ENCODE measurements at places on chromosomes 7 and 10.
A peak's percentile ranks its signal among the peaks of the same experiment; 100 is the strongest.

GRCh38 chr7:100563809-100564400, 9.8 kb downstream of the SAP25 start:
- peak; percentile 76 for DNase-seq

DNA sequence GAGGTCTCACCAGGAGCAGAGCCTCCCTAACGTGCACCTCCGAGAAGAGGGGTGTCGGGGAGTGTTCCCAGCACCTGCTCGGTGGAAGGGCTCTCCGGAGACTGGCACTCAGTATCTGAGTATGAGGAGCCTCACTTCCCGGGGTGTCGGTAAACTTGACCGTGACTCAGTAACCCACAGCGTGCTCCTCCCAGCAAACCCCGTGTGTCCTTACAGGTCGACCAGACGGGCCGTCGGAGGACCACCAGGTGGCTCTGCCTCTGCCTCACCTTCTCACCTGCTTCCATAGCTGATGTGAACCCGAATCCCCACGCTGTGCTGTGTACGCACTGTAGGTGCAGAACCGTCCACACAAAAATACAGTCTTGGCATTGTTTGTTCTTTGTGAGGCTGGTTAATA, 29.0 kb upstream of the KNDC1 start:
- no peak for DNase-seq

- peak; percentile 57 for DNase-seq
Measured at GRCh38 chr10:123790132-123790885, 101.3 kb downstream of the CPXM2 start.

DNA sequence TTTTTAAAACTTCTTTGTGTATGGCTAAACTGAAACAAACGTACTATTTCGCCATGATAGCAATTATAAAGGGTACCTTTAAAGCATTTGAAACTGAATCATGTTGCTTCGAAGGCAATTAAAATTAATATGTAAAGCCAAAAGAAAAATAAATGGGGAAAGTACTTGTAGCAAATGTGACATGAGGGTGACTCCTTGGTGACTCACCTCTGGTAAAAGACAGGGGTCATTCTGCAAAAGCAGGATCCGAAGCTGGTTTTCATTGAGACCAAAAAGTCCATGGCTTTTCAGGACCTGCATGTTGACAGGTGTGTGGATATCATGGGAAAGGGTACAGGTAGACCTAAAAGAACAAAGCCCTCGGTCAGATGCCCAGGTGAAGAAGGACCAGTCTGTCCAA, 1.5 kb downstream of the ZC3HAV1L start:
- peak; percentile 32 for DNase-seq

DNA sequence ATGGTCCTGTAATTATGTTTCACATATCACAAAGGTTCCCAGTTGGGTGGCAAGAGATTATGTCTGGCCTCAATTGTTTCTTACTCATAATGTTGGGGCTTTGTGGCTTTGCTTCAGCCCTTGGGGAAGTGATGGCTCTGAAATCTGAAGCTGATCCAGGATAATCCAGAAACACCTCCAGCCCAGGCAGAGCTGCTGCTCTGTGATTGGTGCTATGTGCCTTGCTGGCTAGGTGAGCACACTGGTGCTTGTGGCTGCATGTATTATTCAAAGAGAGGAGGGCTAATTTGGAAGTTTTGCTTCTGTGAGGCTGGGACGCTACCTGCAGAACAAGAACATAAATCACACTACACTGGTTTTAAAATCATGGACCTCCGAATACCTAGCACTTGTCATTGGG, 346.6 kb upstream of the MGMT start:
- DNase-seq = no peak

- no peak for DNase-seq
Measured at GRCh38 chr10:47109906-47110305, 190.1 kb upstream of the GDF10 start.

DNA sequence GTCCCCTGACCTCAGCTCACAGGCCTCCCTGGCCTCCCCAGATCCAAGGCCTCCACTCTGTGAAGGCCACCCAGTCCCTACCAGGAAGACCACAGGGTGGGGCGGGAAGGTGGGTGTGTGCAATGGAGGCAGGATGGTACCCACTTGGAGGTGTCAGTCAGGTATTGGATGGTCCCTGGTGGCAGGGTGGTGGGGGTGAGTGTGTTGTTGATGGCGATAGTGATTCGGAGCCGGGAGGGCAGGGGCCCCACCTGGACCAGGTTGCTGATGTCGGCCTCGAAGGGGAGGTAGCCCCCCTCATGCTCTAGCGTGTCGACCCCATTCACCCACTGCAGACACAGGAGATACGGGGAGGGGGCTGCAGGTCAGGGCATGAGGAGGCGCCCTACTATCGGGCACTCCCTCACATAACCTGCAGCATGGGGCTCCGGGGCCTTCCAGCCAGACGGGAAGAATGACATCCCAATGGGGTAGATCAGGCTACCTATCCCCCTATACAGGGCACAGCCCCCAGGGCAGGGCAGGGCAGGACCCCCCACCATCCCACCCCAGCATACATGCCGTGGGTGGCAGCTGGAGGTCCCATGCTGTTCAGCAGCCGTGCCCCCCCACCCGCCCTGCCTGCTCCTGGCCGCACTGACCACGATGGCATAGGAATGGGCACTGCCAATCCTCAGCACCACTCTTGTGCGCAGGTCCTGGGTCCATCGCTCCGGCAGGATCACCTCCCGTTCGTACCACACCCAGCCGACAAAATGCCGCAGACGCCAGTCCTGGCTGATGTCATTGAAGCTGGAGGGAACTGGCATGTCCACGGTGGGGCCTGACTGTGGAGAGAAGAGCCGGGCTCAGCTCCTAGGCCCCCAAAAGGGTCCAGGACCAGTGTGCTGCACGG, 2.2 kb downstream of the GUSB start:
- DNase-seq = no peak

- DNase-seq = no peak
Measured at GRCh38 chr7:127536741-127537140, 48.7 kb downstream of the GCC1 start.

- no peak for DNase-seq
Measured at GRCh38 chr7:37540917-37541316, 92.3 kb upstream of the ELMO1 start.

DNA sequence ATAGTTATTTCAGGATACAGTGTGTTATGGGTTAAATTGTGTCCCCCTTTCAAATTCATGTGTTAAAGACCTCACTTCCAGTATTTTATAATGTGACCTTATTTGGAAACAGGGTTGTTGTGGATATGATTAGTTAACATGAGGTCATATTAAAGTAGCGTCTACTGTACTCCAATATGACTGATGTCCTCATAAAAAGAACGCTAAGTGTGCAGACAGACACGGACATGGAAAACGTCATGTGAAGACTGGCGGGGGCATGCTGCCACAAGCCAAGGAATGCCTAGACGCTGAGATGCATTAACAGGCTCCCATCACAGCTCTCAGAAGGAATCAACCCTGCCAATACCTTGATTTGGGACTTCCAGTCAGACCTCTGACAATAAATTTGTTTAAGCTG, 1.5 kb upstream of the WDR37 start:
- no peak for DNase-seq

GRCh38 chr7:41579961-41580935, 122.6 kb downstream of the INHBA start:
- DNase-seq = peak; percentile 66

GRCh38 chr10:99449023-99449422, 18.6 kb upstream of the GOT1 start:
- no peak for DNase-seq

DNA sequence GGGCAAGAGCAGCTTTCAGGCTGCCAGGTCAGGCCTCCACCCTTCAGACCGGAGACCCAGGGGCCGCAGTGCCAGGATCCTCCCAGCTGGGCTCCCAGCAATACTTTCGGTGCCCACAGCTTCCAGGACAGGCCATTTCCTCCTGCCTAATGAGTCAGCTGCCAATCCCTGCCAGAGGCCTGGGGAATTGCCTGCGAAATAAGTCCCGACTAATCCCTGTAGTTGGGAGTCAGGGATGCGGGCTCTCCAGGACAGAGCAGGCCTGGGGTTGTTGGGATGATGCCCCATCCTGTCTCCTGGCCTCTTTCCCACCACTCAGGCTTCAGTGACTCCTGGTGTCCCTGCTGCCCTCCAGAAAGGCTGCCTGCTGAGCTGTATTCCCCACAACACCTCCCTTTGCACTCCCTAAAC, 143.5 kb upstream of the UNC5B start:
- peak; percentile 24 for DNase-seq

DNA sequence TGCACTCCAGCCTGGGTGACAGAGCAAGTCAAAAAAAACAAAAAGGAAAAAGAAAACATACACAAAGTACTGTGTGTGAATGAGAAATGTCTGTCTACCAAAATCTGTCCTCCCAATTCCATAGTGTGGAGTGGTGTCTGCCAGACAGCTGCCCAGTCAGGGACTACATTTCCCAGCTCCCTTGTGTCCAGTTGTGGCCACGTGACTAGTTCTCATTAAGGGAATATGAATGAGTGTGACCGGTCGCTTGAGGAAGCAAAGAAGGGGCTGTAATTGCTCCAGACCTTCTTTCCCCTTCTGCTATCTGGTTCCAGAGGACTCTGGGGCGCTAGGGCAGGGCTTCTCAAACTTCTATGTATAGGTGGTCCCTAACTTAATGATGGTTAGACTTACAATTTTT, 204.1 kb downstream of the PHTF2 start:
- no peak for DNase-seq

- DNase-seq = no peak
Measured at GRCh38 chr7:136698231-136698630, 170.2 kb upstream of the CHRM2 start.

GRCh38 chr7:23462846-23463245, 7.4 kb downstream of the IGF2BP3 start:
- DNase-seq = no peak

DNA sequence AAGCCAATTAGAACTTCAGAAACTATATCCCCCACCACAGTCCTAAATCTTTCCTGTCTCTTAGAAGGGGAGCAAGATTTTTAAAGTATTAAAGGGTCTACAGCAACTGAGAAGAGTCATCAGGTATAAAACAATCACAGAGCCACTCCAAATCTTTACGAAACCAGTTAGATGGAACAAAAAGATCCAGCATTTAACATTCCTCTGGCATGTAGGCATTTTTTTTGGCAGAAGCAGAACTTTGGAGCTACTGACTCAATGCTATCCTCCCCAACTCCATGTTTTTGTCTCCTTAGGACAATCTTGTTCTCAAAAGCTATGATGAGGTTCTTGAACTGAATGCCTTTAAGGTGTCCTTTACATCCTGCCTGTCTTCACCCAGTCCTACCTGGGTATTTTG, 333.3 kb downstream of the PRPF18 start:
- no peak for DNase-seq

DNA sequence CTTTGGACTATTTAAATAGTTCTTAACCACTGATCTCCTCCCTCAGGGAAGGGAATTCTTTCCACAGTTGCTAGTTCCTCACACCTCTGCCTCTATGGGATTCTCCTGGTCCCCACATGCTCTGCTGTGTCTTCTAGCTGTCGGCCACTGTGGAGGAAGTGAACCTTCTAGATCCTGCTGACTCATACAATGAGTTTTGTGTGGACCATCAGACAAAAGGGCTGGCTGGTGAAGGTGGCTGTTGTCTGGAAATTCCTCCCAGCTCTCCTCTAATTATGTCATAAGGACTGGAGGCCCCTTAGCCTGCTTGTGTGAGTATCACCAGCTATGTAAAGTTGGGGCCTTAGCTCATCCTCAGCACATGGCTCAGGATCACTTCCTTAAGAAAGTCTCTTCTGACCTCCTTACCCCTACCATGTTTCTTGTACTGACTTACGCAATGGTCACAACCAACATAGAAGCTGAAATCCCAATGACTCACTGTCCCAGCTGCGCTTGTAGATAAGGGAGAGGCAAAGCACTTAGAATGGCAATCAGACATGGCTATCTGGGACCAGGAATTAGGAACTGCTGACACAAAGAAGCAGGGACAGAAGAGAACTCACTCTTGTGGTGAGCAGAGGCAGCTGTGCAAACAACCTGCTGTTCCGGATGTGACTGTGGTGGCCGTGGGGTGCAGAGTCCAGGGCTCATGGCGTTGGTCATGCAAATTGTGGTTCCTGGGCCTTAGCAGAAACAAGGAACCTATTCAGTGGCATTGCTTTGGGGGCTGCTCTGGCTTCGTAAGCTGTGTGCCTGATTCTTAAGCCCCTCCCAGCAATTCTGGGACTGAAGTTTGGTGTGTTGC, 2.5 kb upstream of the MACC1 start:
- peak; percentile 100 for DNase-seq
